Activated CD4-positive, alpha-beta memory T cell treated with anti-CD3 and anti-CD28 coated beads, Interleukin-2, amount 10 ng/mL, durations not matched to agents 7 days and 5 days (primary cell): ENCODE measurements at places on chromosomes 2 and 18.

DNA sequence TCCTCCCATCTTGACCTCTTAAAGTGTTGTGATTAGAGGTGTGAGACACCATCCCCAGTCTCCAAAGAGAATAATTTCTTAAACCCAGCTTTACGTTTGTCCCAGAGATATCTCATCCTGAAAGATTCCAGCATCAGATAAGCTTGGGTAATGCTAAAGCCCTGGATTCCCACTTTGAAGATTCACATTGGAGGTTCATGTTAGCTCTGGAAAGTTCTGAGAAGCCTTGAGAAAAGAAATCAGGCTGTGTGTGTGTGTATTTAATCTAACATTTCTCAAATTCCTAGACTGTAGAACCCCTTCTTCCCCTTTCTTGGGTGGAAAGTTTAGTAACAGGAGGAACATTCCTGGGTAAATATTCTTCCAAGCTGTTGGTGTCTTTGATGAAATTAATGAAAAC lies 18.0 kb downstream of the ZNF532 start:
- no peak for DNase-seq

DNA sequence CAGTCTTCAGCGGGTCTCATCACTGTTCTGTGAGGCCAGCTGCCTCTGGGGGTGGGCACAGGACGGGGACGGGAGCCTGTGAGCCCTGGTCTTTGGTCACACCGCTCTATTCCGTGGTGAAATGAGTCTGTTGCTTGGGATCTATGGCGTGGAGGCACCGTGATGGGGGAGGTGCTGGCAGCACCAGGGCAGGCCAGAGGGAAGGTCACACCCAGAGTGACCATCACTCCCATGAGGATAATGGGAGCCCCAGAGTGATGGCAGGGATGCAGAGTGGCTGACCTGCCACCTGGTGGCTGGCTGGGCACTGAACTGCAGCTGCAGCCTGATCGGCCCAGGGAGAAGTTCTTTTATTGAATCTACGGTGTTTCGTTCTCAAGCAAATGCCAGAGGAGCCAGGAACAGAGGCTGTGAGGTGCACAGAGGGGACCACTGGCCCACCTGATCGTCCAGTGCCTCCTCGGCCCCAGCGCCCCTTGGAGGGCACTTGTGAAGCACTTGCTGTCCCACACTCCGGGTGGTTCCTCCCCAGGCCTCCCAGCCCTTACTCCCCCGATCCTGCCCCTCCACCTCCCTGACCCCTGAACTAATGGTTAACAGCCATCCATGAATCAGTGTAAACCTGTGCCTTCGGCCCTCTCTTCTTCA lies 17.9 kb downstream of the KCNIP3 start:
- no peak for DNase-seq

GRCh38 chr2:197847651-197848401 lies 43.4 kb downstream of the PLCL1 start:
- DNase-seq: no peak

DNA sequence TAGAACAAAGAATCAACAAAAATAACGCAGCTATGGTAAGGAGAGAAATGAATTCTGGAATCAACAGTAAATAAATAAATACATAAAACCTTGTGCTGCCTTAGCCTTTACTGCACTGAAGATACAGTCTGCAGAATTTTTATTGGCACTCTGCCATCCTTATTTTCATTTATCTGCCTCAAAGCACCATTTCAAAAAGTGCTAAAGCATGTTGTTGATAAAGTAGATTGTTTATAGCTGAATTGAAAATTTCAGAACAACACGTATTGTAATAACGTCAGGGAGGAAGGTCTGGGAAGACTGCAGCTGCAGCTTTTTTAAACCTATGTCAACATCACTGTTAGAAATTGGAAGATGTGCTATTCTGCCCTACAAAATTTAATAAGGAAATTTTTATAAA lies 787.2 kb downstream of the PLCL1 start:
- no peak for DNase-seq

DNA sequence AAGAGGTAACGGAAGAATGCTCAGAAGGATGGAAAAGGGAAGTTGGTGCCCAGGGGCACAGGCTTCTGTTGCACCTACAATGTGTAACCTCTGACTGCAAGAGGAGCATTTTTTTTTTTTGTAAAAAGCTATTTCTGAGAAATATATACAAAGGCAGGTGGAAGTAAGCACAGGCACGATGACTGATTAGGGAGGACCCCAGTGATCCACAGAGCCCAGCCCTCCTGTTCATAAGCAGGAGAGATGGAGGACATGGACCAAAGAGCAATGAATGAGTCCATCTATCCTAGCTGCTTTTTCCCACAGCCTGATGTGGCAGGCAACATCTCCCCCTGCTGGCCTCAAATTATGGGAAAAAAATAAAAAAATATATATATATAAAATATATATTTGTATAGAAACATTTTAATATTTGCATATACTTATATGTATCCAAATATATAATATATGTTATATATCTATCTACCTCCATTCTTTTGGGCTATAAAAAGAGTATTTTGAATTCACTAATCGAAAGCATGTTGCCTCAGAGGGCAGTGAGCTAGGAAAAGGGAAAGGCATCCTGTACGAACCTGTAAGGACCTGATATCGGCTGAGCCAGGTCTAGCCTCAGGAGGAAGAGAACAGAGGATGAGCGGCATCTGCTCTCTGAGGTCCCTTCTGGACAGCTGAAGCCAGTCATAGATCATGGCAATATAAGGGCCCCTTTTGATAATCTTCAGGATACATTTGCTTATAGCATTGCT lies 166.0 kb upstream of the STK17B start:
- peak; percentile 23 for DNase-seq

DNA sequence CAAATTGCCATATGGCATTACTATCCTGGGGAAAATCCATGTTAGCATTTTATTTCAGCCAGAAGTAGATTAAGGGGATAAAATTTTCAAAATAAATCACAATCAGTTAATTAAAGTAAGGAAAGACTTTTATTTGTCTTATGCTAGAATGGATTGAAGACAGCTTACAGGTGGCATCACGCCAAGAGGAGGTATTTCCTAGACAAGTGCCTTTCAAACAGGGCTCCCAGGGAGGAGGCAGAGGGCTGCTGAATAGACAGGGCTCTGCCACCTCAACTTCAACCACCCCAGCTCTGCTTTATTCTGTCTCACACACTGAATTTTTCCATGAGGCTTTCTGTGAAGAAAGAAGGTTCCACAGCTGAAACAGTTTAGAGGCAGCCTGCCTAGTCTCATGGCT lies 12.2 kb downstream of the CCDC68 start:
- no peak for DNase-seq

GRCh38 chr18:37846996-37847395 lies 281.4 kb upstream of the CELF4 start:
- DNase-seq: no peak

DNA sequence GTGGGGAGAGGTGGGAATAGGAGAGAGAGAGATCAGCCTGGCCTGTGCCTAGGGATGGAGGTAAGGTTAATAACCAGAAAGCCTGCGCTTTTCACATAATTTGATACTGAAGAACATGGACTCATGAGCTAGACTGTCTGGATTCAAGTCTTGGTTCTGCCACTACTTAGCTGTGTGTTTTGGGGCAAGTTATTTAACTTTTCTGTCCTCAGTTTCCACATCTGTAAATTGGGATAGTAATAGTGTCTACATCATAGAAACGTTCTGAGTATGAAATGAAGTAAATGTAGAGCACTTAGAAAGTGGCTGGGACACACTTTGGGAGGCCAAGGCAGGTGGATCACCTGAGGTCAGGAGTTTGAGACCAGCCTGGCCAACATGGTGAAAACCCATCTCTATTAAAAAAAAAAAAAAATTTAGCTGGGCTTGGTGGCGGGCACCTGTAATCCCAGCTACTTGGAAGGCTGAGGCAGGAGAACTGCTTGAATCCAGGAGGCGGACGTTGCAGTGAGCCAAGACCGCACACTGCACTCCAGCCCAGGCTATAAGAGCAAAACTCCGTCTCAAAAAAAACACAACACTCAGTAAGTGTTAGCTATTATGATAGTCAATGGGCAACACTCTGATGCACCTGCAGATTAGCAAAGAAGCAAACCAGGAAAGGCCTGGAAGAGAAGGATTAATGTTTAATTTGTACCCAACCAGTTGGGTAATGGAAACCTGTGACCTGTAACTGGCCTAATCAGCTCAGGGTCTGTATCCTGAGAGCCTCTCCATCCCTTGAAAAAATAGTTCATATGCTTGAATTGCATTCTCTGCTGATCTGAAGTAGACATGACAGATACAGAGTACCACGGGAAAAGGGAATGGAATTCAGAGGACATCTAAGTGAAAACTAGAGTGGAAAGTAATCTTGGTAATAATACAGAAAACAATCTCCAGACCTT lies 6.8 kb downstream of the GALM start:
- DNase-seq: no peak

- no peak for DNase-seq
Measured at GRCh38 chr2:210496512-210496911, 20.0 kb upstream of the LANCL1 start.

GRCh38 chr2:43169987-43170386 lies 56.4 kb downstream of the ZFP36L2 start:
- peak; percentile 77 for DNase-seq

GRCh38 chr2:202510911-202511310 lies 123.9 kb upstream of the FAM117B start:
- no peak for DNase-seq

DNA sequence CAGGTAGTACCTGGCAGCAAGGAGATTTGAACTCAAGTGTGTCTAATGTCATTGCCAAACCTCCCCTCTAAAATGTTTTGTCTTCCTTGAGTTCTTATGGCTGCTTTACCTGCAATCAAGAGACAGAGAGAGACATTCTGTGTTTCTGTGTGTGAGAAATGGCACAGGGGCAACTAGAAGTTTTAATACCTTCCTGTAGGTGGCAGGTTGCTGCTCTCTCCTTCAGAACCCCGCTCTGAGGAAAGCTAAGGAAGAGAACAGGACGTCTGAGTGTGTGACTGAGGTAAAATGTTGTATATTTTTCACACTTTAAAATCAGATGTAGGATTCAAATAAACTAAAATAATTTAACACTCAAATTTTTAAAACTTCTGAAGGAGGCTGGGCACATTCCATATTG lies 19.2 kb downstream of the DTNA start:
- no peak for DNase-seq

- no peak for DNase-seq
Measured at GRCh38 chr2:4445821-4446220, 742.4 kb downstream of the DCDC2C start.

DNA sequence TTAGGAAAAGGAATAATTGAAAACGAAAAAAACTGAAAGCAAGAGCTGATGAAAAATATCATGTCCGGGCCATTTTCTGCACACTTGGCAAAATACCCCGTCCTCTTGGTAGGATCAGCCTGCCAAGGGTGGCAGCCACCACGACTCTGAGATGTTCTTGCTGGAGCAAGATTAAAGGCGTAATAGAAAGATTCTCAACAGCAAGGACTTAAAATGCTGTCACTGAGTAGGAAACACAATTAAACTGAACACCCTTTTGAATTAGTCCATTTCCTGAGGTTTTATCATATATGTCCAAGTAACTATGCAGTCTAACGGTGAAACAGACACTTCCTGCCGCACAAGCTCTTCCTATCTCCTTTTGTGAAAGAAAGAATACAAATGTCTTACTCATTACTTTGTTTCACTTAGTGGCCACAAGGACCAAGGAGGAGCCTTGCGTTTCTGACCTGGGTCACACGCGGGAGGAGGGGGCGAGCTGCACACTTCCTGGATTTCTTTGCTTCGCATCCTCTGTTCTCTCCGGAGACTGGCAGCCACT lies 222.7 kb downstream of the PIEZO2 start:
- DNase-seq: no peak

DNA sequence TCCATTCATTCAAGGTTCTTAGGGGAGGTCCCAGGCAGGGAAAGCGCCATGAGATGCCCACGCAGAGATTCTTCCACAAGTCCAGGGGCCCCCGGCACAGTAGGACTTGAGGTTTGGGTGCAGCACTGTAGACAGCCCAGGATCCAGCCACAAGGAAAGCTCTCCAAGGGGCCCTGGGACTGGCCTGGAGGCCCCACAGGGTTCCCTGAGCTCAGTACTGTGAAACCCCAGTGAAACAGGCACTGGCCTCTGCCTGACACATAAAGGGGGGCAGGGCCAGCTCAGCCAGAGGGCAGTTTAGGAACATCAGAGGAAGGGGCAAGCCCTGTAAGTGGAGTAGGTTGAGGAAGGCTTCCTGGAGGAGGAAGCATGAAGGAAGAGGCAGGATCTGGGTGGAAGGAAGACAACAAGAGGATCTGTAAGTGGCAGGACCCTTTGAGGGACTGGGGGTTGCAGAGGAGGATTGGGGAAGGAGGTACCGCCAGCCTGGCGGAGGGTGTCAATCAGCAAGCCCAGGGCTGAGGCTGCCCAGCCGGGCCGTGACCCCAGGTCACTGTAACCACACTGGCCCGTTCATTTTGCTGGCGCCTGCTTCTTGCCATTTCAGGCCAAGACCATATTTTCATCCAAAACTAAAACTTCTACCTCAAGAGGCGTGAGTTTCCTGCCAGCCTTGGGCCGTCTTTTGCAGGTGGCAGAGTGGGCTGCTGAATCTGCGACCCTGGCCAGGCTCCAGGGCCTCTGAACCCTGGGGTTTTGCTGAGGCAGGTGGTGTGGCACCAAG lies 175.2 kb downstream of the SMAD7 start:
- no peak for DNase-seq

- DNase-seq: no peak
Measured at GRCh38 chr2:69469375-69469774, 32.1 kb upstream of the NFU1 start.

DNA sequence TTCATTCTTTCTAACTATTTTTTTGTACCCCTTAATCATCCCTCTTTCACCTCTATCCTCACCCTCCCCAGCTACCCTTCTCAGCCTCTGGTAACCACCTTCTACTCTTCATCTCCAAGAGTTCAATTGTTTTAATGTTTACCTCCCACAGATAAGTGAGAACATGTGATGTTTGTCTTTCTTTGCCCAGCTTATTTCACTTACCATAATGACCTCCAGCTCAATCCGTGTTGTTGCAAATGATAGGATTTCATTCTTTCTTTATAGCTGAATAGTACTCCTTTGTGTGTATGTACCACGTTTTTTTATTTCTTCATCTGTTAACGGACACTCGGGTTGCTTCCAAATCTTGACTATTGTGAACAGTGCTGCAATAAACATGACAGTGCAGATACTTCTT lies 22.1 kb upstream of the TMEM37 start:
- no peak for DNase-seq

GRCh38 chr2:177029501-177029900 lies 183.1 kb upstream of the HNRNPA3 start:
- DNase-seq: no peak

DNA sequence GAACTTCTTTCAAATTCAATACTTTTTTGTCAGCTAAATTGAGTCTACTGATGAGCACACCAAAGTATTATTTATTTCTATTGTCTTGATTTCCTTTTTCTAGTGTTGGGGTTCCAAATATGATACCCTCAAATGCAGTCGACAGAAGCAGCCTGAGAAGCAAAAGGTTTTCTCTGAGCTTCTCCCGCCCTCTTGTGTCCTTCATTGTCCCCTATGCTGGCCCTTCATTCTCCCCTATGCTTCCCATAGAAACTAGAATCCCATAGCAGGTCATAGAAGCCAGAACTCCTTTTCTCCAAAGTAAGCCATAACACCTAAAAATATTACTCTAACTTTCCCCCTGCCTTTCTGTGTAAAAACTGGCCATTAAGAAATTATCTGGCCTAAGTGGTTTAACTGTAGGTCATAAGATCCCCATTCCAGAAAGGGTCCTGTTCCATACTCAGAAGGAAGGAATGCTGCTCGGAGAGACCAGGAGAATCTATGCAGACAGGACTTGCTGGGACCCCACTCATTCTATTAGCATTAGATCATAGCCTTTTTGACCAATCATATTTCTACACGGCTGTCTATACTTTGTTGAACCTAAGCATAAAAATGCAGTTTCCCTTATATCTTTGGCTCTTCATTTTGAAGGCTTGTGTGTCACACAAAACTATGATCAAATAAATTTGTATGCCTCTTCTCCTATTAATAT lies 764.6 kb upstream of the PKDCC start:
- no peak for DNase-seq
